Stimulated activated CD8-positive, alpha-beta memory T cell treated with anti-CD3 and anti-CD28 coated beads, Interleukin-4, amount 100 ng/mL, for 1 hour (primary cell): ENCODE measurements at places on chromosomes 16 and 17.

DNA sequence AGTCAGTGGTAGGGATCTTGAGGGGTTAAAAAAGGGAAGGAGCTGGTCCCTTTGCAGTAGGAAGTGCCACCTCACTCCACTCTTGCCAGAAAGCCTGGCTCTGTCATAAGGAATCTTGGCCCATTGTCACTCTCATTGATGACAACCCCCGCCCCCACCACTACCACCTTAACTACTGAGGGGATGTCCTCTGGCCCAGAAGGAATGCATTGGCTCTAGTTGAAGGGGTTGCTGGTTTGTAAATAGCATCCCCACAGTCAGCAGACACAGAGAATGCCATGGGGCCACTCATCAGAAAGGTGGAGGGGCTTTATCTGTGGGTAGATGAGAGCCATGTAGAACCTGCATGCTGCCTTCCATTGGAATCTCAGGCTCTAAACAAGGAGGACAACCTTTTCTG, 316.2 kb downstream of the WWOX start:
- no peak for DNase-seq

DNA sequence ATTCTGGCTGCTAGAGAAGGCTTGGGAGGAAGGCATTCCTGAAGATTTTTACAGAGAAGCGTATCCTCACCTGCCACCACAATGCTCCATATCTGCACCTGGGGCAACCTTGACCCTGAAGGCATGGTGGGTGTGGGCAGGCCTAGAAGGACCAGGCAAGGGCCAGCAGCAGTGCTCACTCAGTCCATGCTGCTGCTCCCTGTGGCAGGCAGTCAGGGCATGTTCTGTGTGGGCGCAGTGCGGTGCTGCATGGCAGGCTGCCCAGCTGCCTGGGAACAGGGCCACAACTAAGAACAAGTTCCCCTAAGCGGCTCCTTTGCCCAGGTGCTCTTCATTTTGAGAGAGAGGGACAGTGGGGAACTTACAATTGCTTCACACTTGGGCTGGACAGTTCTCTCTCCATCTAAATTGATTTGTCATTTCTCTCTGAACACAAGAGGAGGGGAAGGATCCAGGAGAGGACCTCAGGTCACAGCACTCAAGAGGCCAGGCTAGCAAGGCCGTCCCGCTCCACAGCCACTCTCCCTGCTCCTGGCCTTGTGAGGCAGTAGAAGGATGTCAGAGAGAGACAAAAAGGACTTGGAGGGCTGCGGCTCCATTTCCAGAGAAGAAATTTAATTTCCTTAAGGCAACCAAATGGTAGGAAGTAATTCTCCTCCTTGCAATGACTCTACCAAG, 158.8 kb downstream of the AATF start:
- DNase-seq: no peak

DNA sequence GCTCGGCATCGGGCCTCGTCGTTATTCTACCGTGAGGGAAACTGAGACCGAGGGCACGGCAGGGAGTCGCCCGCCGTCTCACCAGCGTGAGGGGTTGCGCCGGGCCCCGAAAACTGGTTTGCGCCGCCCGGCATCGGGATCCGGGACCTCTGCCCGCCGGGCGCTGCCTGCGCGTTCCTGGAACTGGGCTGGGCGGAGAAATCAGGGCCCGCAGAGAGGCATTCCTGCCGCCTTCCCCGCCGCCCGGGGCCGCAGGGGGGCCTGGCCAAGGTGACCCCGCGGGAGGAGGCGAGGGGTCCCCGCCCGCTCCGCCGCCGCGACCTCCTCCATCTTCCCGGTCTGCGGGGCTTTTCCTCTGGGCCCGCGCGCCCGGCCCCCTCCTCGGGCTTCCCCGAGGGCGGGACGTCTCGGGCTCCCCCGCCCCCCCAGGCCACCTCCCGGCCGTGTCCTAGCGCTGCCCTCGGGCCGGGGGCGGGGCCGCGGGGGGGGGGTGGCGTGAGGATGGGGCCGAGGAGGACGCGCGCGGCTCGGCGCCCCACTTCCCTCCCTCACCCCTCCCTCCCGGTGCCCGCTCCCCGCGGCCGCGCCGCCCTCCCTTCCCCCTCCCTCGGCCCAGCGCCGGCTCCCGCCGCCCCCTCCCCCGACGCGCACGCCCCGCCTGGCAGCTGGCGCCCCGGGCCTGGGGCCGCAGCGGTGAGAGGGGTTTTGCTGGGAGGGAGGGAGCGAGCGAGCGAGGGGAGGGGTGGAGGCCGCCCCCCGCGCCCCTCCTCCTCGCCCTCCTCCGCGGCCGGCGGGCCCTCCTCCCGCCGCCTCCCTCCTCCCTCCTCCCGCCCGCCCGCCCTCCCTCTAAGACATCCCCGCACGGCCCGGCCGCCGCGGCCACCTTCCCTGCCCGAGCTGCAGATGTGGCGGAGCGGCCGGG, at the start of gene GLIS2:
TSS of gene GLIS2 (plus strand) at position 882 of the 922 bp plus-strand sequence. CDS start 16,214 bp downstream, outside the sequence.
- DNase-seq: no peak

DNA sequence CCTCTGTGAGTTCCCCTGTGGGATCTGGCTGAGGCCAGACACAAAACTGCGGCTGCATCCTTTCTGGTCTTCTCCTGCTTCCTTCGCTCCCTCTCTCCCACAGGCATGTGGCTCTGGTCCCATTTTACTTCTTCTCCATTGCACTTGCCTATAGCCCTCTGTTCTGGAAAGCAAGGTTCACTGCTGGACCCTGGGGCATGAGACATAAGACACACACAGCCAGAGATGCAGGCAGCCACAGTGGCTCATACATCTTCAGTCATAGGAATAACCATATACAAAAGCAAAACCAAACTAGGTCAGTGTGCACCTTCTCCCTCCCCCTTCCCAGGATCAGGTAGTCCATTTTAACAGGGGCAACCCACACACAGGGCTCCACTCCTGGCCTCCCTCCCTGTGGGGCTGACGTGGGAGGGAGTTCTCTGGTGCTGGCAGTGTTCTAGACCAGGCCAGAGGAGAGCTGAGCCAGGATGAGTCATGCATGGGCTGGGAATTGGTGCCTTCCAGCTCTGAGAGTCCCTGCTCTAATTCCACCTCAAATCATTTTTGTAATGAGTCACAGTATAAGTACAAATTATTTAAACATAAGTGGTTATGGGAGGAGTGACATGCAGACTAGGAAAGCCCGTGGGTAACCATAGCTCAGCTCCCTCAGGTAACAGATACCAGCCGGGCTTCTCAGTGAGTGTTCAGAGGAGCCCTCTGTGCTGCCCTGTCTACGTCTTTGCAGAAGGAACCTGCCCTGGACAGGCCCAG, 58.0 kb downstream of the ASIC2 start:
- no peak for DNase-seq

GRCh38 chr16:4319454-4320421, 3.9 kb downstream of the GLIS2 start:
- DNase-seq: no peak

DNA sequence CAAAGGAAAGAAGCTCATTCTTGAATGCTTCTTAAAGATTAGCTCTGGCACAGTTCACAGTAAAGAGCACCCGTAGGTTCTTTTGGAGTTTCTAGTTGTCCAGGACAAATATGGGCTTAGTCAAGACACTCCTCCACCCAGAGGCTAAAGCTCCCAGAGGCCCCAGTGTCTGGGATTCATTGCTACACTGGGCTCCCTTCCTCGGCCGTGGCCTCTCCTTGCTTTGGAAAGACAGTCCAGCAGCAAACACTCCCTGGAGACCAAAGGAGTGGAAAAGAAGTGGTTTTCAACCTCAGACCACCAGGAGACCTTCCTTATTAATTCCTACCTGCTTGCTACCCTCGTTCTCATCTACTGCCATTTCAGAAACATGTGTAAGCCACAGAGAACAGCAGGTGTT, 17.1 kb downstream of the PHB1 start:
- no peak for DNase-seq

- DNase-seq: no peak
These were observed 105.9 kb upstream of the RPL38 start for GRCh38 chr17:74097450-74098135.

GRCh38 chr16:73286346-73287267, 238.7 kb upstream of the ZFHX3 start:
- no peak for DNase-seq

DNA sequence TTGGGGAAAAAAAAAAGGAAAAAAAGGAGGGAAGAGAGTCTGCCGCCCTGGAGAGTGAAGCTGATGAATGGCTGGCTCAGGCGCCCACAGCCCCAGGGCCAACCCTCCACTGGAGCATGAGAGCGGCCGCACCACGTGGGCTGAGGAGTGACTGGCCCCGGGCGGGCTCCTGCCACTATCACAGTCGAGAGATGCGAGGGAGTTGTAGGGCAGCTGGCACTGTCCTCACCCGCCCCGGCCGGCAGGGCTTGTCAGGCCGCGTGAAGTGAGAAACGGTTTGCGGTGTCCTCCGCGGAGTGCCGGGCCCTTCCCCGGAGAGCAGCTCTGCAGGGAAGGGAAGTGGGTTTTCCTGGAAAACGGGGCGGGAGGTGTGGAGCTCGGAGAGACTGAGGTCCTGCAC, 45.9 kb downstream of the JPH3 start:
- DNase-seq: no peak

- DNase-seq: no peak
These were observed 68.7 kb upstream of the MARCHF10 start for GRCh38 chr17:62876673-62877405.

DNA sequence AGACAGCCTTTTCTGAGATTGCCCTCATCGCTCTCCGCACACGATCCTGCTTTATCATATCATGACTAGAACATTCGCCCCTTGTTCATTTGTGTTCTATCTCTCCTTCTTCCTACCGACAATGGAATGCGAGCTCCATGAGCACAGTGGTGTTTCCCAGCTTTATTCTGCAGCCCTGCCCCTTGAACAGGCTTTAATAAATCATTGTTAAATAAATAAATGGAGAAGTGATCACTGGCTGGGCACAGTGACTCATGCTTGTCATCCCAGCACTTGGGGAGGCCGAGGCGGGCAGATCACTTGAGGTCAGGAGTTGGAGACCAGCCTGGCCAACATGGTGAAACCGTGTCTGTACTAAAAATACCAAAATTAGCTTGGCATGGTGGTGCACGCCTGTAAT, 1063.3 kb upstream of the EEF2KMT start:
- no peak for DNase-seq

DNA sequence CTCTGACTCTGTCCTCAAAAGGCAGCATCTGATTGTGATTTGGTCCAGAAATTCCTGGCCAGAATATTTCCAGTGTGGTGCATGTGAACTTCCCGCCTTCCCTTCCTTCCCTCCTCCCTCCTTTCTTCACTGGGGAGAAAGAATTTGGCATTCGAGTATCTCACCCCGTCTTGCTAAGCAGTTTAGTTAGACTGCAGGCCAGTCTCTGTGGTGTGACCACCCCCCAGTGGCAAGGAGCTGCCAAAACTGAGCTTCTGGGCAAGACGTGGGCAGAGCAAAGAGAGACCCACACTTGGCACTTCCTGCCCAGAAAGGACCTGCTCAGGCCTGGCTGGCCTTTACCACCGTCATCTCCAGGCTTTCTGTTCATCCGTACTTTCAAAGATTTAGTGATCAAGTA, 36.4 kb downstream of the SNX20 start:
- no peak for DNase-seq

- DNase-seq: no peak
These were observed 168.6 kb downstream of the IRF8 start for GRCh38 chr16:86067516-86067915.

GRCh38 chr17:37430051-37430627, 23.5 kb downstream of the TADA2A start:
- DNase-seq: no peak

DNA sequence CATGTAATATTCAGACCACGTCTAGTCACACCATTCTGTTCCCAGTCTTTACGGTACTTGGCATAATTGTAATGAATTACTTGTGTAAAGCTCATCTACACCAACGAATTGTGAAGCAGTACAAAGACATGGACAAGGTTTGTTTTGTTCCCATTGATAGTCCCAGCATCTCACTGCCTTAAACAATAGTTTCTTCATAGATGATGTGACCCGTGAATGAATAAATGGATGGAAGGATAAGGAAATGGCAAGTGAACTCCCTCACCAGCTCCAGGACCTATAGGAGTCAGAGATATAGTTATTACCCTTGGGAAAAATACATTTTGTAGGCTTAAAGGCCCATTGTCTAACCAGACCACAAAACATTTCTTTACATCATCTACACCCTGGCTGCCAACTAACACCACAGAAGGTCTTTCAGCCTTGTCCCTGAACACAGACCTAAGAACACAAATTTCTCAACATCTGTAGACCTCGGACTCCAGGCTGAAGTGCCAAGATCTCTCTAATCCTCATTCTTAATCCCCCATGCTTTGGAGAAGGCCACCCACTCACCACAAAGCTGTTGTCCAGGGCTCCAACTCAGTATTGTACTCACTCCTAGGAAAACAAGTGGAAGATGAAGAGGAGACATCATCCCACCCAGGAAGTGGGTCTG, 38.2 kb downstream of the MAF start:
- DNase-seq: no peak

DNA sequence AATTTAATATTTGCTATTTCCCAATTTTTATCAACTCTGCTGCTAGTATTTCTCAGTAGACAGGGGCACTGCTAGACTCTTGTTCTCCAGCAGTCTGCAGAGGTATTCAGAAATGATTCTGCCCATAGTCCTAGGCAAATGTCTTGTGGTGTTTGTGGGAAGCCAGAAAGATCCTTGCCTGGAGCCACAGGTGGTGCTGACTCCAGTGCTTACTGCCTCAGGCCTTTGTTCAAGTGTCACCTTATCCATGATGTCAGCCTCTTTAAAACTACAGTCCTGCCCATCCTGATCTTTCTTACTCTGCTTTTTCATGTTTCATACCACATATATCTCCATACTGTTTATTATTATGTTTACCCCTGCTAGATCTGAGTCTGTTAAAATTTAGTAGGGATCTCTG, 26.5 kb downstream of the ZSWIM7 start:
- no peak for DNase-seq

DNA sequence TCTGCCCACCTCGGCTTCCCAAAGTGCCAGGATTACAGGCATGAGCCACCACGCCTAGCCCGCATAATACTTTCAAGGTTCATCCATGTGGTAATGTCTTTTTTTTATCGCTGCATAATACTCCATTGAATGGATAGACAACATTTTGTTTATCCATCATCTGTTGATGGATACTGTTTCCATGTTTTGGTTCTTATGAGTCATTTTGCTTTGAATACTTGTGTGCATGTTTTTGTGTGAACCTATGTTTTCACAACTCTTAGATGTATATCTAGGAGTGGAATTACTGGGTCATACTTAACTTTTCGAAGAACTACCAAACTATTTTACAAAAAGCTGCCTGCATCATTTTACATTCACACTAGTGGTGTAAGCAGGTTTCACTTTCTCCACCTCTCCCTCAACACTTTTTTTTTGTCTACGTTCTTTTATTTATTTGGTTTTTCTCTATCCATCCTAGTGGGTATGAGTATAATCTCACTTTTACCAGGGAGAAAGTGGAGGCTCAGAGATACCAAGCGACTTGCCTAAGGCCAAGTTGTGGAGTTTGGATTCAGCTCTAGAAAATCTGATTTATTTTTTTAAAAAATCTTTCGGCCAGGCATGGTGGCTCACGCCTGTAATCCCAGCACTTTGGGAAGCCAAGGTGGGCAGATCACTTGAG, 151.2 kb downstream of the CMIP start:
- DNase-seq: no peak

DNA sequence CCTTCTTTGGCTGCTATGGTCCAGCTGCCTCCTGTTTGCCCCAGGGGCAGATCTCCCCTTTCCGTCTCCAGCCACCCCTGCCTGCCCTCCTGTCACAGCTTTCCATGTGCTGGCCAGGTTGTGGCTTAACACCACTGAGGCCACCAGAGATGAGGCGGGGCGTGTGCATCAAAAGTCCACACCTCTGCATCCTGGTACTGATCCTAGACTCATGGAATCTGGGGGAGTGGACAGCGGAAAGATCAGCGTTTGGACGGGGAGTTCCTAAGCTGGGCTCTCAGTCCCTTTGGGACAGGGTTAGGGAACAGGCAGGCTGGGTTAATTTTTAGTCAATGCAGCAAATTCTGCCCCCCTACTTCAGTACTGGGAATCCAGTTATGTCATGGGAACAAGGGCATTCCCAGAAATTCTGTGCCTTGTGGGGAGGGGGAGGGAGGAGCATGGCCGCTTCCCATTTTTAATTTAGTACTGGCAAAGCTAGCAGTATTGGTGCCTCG, 3.9 kb downstream of the IGFBP4 start:
- no peak for DNase-seq
